ENCODE measurements at places on chromosomes 4 and X. TPM values are rescaled to one million over a fixed set of nuclear protein-coding genes. Genes with fewer than 3 reads are reported as not detected.

DNA sequence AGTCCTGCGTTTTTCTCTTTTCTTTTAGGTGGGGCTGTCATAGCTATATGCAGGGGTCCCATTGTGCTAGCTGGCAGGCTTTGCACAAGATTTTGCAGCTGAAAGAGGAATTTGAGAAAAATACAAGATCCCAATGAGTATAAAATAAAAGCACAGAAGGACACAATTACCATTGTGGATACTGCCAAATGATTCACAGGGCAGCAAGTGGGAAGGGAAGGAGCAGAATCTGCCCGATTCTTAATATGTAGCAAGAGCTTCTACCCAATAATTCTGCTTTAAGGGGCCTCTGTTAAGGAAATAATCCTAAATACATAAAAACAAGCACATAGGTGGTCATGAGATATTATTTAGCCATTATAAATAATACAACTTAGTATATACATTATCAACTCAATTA, 25.9 kb upstream of the ING2 start:
- DNase-seq, result no peak

GRCh38 chr4:80186676-80187075, 10.6 kb upstream of the PRDM8 start:
- DNase-seq, result no peak

DNA sequence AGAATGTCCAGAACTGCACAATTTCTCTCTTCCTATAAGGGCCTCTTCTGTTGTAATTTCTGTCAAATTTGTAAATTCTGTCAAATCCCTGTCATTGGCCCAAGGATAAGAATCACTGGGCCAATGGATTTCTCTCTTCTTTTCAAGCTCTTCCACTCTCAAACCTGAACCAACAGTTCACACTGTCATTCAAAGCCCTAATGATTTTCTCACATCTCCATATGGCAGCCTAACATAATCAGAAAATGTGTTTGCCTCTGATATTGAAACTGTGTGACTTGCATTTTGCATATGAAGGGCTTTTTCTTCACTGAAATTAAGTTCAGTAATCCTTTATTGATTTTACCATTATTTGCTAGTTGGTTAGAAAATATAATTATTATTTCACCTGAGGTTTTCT, 1349.1 kb downstream of the FSTL5 start:
- DNase-seq, result no peak

- DNase-seq, result no peak
These were observed 11.9 kb upstream of the HS3ST1 start for GRCh38 chr4:11440481-11441193.

Gene DKK2
- total RNA-seq, result under 0.01 TPM

DNA sequence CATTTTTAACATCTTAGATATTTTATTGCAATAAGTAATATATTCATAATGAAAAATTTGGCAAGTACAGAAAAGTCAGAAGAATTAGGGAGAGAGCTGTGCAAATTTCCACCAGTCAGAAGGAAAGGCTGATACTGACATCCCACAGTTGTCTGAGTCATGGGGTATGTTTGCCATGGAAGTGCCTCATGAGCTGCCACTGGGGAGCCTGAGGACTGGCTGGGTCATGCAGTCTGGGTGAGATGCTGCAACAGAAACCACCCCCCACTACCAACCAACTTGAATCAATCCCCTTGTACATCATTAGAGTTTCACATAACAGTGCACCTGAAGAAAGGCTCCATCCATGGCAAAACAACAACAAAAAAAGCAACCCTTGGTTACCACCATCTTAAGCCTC, 45.2 kb upstream of the ENPP6 start:
- no peak for DNase-seq

GRCh38 chrX:134653835-134654234, 4.4 kb downstream of the PLAC1 start:
- no peak for DNase-seq

- DNase-seq, result peak; percentile 27
These were observed 35.5 kb downstream of the DLG3 start for GRCh38 chrX:70479922-70480659.

Gene CLDN34
- under 0.01 TPM for total RNA-seq

- DNase-seq, result no peak
These were observed 91.7 kb downstream of the EFNB1 start for GRCh38 chrX:68920561-68920960.

Gene GAGE12H
- total RNA-seq, result not detected

DNA sequence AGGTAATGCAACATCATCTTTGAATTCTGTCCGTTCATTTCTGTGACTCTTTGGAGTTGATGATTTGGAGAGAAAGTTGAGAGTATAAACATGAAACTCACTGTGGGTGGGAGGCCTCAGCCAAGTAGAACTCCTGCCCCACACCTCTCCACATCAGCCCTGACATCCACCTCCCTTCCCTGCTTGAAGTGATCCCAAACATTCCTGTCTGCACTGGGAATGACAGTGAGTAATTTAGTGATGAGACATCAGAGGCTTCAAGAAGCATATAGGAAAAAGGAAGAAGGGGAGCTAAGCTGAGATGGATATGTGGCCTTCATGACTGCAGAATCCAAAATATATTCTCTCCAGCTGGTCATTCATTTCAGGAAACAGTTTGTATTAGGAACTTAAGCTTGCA, 151.8 kb downstream of the SPATA18 start:
- no peak for DNase-seq

Gene PHOX2B
- not detected for total RNA-seq

DNA sequence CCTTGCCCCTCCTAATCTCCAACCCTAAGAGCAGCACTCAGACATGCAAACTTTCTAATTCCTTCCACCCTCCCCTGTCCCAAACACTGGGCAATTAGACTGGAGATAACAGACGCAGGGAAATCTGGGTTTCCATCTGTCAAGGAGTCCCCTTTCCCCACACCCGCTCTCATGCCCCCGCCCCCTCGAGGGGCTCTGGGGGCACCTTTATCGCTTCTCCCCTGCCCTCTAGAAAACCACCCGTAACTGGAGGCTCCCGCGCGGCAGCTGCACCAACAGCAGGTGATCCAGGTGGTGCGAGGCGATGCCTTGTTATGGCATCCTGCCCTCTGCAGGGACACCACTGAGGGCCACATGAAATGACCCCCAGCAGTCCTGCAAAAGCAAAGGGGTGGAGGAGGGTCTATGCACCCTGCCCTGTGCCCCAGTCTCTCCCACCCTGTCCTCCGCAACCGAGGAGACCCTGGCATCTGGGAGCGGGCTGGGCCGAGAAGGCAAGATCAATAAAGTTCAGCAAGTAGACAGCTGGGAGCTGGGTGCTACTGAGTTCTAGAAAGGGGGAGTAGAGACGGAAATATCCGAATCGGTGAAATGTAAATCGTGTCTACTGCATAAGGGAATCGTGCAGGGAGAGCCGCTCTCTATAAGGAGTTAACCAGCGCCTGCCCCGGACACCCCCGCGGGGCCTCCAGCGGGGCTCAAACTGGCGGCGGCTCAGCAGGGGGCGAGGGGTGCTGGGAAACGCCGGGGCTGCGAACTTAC, 1.6 kb downstream of the KCTD8 start:
- no peak for DNase-seq

- no peak for DNase-seq
These were observed 85.3 kb downstream of the CLCN4 start for GRCh38 chrX:10242026-10242425.

DNA sequence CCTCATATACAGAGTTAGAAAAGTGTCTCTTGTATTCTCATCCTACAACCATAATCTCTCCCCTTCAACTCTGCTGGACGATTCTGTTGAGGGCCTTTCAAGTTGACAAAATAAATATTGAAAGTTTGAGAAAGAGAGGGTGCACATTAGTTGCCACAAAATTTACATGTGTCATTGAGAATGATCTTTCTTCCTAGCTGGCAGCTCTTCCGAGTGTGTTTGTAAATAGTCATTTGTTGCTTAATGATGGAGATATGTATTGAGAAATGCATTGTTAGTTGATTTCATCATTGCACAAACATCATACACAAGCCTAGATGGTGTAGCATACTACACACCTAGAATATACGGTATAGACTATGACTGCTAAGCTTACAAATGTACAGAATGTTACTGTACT, 632.8 kb upstream of the AMOT start:
- peak; percentile 16 for DNase-seq

- no peak for DNase-seq
These were observed 52.5 kb downstream of the CASP3 start for GRCh38 chr4:184596617-184597185.

DNA sequence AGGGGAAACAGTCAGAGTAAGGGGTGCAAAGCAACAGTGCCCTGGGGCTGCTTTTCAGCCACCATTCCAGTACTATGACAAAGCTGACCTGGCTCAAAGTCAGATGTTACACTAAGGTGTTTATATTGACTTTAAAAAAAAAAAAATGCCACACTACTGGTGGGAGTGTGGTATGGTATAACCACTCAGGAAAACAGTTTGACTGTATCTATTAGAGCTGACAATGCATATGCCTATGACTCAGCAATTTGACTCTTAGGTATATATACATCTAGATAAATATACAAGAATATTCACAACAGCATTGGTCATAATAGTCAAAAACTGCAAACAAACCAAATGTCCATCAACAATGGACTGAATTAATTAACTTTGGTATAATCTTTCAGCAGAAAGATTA, 15.0 kb downstream of the ASB9 start:
- DNase-seq, result no peak

- no peak for DNase-seq
These were observed 166.5 kb upstream of the SPRY1 start for GRCh38 chr4:123230061-123230460.

- no peak for DNase-seq
These were observed 22.8 kb downstream of the ELOVL6 start for GRCh38 chr4:110175634-110176033.

GRCh38 chr4:95155759-95156451, 392.9 kb downstream of the UNC5C start:
- DNase-seq, result peak; percentile 39

DNA sequence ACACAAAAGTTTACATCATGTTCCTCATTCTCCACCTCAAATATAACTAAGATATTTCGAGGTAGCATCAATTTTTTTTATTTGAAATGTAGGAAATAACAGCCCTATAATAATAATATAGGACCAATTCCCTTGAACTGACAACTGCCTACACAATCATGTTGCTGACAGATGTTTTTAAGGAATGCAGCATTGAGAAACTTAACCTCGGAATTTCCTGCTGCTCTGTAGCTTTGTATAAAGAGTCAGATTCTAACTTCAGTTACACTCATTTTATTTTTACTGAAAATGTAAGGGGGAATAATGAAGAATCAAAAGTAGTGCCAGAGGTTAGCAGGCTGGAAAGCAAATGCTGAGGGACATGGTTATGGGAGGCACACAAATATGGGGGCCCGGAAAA, 235.8 kb downstream of the RBMX2 start:
- DNase-seq, result peak; percentile 45

DNA sequence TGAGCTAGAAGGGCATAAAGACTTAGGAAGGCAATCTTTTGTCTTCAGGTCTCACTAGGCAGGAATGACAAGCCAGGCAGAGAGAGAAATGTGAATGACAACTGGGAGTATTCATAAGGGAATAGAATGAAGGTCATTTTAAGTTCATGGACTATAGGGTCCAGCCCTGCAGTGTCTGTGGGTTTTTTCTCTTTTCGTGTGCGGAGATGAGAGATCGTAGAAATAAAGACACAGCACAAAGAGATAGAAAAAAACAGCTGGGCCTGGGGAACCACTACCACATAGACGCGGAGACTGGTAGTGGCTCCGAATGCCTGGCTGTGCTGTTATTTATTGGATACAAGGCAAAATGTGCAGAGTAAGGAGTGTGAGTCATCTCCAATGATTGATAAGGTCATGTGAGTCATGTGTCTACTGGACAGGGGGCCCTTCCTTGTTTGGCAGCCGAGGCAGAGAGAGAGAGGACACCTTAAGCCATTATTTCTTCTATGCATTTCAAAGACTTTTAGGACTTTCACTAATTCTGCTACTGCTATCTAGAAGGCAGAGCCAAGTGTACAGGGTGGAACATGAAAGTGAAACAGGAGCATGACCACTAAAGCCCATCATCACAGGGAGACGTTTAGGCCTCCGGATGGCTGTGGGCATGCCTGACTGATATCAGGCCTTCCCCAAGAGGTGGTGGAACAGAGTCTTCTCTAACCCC, 921.8 kb upstream of the PCDH10 start:
- DNase-seq, result no peak

GRCh38 chr4:72531768-72532290, 37.2 kb downstream of the ADAMTS3 start:
- no peak for DNase-seq

Gene ABCG2
- total RNA-seq, result 2.2 TPM
